ENCODE measurements at places on chromosomes 6 and 20. TPM values are rescaled to one million over a fixed set of nuclear protein-coding genes. Genes with fewer than 3 reads are reported as not detected.
A peak's percentile ranks its signal among the peaks of the same experiment; 100 is the strongest.

HAO1 gene
- total RNA-seq = not detected

HIVEP2 gene
- total RNA-seq = 24.3 TPM

GMPR gene
- 1.0 TPM for total RNA-seq

HDAC2 gene
- total RNA-seq = 125 TPM

CST1 gene
- not detected for total RNA-seq

GRCh38 chr6:39026175-39026574 is 22.4 kb upstream of the GLP1R start:
- H3K27me3 ChIP-seq = peaks cover 35% of the 10 kb centered on the region
- DNase-seq = no peak
- H3K27ac ChIP-seq = no peak overlapping the region
- peaks cover 3% of the 10 kb centered on the region for H3K4me1 ChIP-seq
- H3K36me3 ChIP-seq = no peaks in the 10 kb centered on the region

GRCh38 chr20:34968042-34968775 is 12.5 kb downstream of the MYH7B start:
- DNase-seq = no peak
- H3K27ac ChIP-seq = no peak overlapping the region
- no peaks in the 10 kb centered on the region for H3K4me1 ChIP-seq
- H3K4me3 ChIP-seq = no peak overlapping the region

DNA sequence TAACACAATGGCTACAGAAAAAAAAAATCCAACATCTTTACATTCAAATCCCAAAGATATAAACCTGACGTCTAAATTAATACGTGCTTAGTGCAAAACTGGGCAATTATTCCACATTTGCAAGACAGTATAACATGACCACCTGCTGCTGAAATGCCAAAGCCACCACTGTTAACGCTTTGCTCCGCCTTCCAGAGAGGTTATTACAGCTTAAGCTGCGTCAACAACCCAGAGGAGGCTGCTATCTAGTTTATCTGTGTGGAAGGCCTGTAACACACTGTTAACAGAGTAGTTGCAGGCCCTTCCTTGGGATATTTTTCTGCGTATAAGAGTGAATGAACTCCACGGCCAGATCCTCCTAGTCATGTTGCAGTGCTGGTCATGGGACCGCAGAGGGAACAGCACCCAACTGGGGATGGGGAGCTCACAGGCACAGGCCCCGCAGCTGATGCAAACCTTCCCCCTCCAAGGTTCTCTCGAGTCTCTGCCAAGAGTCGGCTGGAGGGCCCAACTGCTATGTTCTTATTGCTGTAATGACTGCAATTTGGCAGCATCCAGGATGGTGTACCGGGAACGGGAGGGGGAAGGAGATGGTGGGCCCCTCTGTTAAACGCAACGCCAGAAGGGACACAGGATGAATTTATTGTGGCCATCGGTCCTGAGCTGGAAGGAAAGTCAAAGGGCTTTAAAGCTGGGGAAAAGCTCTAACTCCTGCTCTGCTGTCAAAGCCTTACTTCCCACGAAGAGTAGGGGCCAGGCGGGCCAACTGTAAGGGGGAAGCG is 993 bp upstream of the NCOA7 start:
- no peaks in the 10 kb centered on the region for H3K27me3 ChIP-seq
- peaks cover 47% of the 10 kb centered on the region for H3K4me1 ChIP-seq
- peak overlapping the region; percentile 88 for H3K4me3 ChIP-seq
- peak; percentile 52 for DNase-seq

DNA sequence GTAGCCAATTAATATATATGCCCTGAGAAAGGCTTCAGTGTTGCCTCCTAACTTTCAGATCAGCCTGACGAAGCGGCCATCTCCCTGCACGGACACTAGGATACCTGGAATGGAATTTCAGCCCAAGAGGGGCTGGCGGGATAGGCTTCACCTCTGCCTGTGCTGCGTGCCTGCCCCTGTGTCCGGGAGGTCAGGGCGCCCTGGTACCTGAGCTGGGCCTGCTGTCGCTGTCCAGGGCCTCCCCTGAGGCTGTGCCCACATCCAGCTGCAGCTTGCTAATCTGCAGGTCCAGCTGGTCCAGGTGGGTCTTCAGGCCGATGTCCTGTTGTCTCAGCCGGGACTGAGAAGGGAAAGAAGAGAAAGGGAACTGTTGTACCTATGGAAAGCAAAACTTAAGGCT is 8.6 kb downstream of the DACT2 start:
- H3K4me3 ChIP-seq = no peak overlapping the region
- no peak for DNase-seq
- H3K27ac ChIP-seq = no peak overlapping the region

- no peak overlapping the region for H3K4me3 ChIP-seq
- no peak for DNase-seq
- peaks cover 10% of the 10 kb centered on the region for H3K36me3 ChIP-seq
- H3K27me3 ChIP-seq = no peaks in the 10 kb centered on the region
- H3K4me1 ChIP-seq = peaks cover 10% of the 10 kb centered on the region
Measured at GRCh38 chr20:34806255-34806654, 19.2 kb downstream of the NCOA6 start.

GRCh38 chr6:170134031-170134470 is 156.8 kb downstream of the DLL1 start:
- DNase-seq = no peak
- H3K4me1 ChIP-seq = no peaks in the 10 kb centered on the region
- H3K27ac ChIP-seq = no peak overlapping the region
- no peaks in the 10 kb centered on the region for H3K27me3 ChIP-seq
- H3K36me3 ChIP-seq = no peaks in the 10 kb centered on the region

DNA sequence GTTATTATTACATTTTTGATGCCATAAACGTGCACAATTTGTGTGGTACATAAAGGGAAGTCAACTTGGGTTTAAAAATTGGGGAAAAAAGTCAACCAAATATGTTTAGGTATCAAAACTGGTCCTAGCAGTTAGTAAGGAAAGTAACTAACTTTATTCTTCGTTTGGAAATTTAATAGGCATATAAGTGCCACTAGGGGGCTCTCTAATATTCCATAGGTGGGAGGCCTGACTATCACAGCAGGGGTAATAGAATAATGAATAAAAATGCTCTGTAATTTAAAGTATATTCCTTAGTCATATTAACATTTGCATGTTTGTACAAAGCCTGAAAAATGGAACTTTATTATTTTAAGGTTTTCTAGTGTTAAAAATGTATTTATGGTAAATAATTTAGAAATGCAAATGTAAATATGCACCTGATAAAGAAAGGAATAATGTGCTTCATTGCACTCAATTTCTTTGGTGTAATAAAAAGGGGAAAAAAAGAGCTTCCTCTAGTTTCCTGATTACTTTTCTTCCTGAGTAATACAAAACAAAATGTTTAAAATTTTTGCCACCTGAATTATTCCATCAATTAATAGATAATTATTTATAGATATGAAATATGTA is 125.7 kb upstream of the HDAC2 start:
- no peaks in the 10 kb centered on the region for H3K36me3 ChIP-seq

- no peak overlapping the region for H3K4me3 ChIP-seq
- H3K27me3 ChIP-seq = peaks cover 6% of the 10 kb centered on the region
- H3K36me3 ChIP-seq = no peaks in the 10 kb centered on the region
Measured at GRCh38 chr6:47200536-47201334, 109.0 kb downstream of the TNFRSF21 start.

DNA sequence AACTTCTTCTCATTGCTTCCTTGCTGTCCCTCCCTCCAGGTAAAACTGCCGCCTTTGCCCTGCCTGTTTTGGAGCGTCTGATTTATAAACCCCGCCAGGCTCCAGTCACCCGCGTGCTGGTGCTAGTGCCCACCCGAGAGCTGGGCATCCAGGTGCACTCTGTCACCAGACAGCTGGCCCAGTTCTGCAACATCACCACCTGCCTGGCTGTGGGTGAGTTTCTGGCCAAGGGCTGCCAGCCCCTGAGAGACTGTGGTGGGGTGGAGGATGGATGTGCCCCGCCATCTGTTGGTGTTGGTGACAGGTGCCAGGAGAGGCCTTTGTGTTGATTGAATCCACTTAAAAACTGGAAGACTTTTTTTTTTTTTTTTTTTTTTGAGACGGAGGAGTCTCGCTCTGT is 9.5 kb downstream of the DDX27 start:
- DNase-seq = no peak
- H3K36me3 ChIP-seq = peaks cover 72% of the 10 kb centered on the region
- H3K27me3 ChIP-seq = no peaks in the 10 kb centered on the region
- H3K4me1 ChIP-seq = no peaks in the 10 kb centered on the region
